A549 (cell line): ENCODE measurements at places on chromosomes 1 and 21.

GRCh38 chr1:221873673-221874072, 131.8 kb upstream of the DUSP10 start:
- no peak for DNase-seq

DNA sequence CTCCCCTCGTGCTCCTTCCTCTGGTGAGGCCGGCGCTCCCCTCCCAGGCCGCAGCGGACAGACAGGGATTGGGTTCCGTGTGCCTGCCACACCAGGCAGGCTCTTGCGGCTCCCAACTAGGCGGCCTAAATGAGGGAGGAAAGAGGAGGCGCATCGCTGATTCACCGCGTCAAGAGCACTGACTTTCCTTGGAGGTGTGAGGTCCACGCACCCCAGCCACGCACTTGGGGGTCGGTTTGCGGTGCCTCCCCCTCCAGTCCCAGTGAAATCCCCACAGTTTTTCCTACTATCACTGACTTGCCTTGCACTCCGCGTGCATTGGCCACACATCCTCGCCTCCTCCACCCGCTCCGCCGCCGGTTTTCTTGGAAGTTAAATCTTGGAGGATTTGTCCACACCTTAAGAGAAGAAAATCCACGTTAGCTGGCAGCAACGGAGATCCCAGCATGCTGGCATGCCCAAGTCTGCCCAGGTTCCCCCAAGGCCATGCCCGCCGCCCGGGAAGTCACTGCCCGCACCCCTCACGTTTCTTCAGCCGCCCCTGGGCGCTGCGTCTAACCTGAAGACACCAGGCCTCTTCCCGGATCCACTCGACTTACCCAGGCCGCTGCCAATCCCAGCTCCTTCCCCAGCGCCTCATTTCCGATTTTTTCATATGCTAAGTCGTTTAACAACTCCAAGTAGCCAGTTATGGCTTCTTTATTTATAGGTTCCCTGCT, 1.1 kb upstream of the FOXD3 start:
- no peak for DNase-seq

GRCh38 chr1:209105701-209106100, 477.8 kb upstream of the CAMK1G start:
- DNase-seq, result no peak

DNA sequence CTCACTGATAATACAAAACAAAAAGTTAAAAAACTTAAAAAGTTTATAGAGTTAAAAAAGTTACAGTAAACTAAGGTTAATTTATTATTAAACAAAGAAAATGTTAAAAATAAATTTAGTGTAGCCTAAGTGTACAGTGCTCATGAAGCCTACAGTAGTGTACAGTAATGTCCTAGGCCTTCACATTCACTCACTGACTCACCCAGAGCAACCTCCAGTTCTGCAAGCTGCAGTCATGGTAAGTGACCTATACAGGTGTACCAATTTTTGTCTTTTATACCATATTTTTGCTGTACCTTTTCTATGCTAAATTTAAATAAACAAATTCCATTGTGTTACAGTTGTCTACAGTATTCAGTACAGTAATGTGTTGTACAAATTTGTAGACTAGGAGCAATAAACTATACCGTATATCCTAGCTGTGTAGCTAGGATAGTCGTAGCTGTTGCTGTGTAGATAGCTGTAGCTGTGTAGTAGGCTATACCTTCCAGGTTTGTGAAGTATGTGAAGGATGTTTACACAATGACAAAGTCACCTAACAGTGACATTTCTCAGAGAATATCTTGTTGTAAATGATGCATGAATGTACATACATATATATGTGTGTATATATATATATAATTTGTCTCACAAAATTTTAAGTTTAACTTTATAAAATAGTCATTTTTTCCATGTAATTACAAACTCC, 140.2 kb downstream of the TGFB2 start:
- peak; percentile 28 for DNase-seq

DNA sequence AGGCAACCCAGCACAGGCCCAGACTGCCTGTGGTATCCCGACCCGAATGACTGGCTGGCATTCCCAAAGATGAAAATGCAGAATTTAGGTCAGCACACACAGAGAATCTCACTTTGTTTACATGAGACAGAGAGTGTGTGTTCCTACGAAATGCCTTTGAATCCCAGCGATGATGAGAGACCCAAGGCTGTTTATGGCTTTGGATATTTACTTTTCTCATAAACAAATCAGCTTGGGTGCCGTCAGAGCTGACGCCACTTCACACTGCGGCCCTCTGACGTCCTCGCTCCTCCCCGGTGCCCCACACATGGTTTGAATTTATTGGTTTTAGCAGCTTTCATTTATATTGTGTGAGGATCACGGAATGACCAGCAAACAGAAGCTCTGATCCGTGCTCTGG, 18.7 kb downstream of the TRABD2B start:
- DNase-seq, result no peak

GRCh38 chr1:115029526-115029925, at the start of gene TSHB:
TSHB (plus strand) TSS chr1:115029826; CDS start chr1:115033363, 3,537 bp downstream.
- no peak for DNase-seq

DNA sequence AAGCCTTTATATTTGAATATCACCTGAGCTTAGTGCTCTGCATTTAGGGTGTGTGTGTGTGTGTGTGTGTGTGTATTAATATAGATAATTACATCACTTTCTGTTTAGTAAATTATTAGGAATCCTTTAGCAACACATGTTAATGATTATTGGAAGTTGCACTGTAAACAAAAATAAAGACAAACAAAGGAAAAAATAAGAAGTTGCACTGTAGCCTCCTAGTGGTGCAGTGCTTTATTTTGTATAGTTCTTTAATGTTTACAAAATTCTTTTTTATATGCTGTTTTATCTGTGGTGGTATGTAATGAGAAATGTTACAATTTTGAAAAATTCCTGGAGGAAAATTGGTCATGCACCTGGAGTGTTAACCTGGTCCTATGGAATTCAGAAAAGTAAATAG, 69.2 kb downstream of the UBE4B start:
- no peak for DNase-seq

- DNase-seq, result no peak
Measured at GRCh38 chr1:74324684-74325448, 89.7 kb downstream of the TNNI3K start.

GRCh38 chr1:163774401-163774945, 452.7 kb downstream of the NUF2 start:
- no peak for DNase-seq

- DNase-seq, result no peak
Measured at GRCh38 chr1:199612976-199613774, 414.3 kb upstream of the NR5A2 start.
